Stimulated activated CD8-positive, alpha-beta memory T cell treated with anti-CD3 and anti-CD28 coated beads, Interleukin-7, amount 100 ng/mL, for 1 hour (primary cell): ENCODE measurements at places on chromosomes 1 and 21.

DNA sequence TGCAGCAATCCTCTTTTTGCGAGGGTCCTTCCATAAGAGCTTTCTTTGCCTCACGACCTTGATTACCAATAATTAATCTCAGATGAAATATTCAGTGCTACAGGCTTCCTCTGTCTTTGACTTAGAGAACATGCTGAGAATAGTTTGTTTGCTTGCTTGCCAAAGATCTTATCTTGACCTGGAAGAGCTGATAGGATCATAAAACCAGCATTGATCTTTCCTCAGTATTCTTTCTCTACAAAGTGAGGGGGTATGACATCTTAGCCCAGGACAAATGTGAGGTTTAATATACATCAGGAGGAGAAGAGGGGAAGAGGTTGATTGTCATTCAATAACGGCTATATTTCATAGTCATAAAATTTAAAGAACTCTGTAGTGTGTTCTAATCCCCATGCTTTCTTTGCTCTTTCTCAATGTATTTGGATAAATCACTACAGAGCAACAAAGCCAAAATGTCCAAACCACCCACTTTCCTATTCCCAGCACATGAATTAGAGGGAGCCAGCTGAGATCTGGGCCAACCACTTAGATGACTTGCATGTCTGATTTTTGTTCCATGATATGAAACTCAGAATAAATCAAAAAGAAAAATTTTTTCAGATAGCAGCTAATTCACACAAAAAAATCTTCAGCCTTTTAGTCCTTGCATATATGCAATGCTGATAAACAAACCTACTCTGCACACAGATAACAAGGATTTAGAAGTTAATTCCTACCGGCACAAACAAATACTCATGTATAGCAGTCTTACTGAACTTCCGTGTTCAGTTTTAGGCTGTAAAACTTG lies 50.5 kb upstream of the IPO9 start:
- no peak for DNase-seq

- no peak for DNase-seq
Measured at GRCh38 chr1:175947771-175948170, 204.4 kb upstream of the TNR start.

DNA sequence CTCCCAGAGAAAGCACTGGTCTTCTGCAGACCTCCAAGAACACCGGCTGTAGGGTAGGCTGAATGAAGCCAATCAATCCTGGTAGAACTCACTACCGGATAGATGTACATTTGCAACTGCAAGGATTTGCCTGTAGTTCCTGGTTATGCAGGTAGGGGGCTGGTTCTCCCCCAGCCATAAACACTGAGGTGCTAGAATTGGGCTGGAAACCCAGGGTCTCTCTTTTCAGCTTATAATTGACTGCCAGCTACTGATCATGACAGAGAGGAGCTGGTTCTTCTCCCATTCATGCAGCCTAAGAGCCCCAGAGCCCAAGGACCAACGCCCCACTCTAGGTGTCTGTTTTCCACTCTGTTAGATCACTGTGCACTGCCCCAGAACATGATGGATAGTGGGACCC lies 21.5 kb upstream of the MTARC2 start:
- no peak for DNase-seq

DNA sequence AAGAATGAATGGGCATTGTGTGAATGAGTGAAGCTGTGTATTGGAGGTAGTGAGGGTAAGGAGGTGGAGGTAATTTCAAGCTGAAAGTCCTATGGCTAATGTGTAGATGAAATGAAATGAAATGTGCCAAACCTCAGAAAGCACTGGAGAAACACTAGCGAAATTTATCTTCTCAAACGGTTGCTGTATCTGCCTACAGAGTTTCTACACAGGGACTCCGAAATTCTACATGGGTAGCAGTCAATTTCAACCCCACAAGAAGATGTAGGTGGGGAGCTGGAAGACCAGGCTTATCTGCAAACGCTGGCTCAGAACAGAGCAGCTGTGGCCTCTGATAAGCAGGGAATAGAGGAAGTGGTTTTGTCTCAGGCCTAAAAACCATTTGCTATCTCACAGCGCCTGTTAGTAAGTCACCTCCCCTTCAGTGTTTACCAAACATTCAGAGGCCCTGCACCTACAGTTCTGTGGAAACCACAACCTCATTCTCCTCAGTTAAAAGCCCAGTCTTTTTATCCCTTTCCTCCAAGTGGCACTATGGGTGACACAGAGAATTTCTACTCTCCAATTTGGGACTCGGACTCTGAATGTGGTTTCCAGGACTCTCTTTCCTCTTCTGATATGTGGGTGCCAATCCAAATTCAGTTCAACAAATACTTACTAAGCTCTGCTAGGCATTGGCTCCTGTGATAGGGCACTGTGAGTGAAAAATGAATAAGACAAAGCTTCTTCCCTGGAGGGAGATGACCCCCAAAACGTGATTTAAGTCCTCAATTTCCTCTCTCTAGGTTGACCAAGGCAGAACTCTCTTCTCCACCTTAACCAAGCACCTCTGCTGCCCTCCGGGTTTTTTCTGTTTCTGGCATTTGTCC lies 17.2 kb upstream of the SLAMF6 start:
- DNase-seq = peak; percentile 19

GRCh38 chr1:14377386-14377785 lies 221.1 kb upstream of the KAZN start:
- no peak for DNase-seq

GRCh38 chr1:24643363-24644099 lies 429 bp downstream of the SRRM1 start:
- DNase-seq = no peak

DNA sequence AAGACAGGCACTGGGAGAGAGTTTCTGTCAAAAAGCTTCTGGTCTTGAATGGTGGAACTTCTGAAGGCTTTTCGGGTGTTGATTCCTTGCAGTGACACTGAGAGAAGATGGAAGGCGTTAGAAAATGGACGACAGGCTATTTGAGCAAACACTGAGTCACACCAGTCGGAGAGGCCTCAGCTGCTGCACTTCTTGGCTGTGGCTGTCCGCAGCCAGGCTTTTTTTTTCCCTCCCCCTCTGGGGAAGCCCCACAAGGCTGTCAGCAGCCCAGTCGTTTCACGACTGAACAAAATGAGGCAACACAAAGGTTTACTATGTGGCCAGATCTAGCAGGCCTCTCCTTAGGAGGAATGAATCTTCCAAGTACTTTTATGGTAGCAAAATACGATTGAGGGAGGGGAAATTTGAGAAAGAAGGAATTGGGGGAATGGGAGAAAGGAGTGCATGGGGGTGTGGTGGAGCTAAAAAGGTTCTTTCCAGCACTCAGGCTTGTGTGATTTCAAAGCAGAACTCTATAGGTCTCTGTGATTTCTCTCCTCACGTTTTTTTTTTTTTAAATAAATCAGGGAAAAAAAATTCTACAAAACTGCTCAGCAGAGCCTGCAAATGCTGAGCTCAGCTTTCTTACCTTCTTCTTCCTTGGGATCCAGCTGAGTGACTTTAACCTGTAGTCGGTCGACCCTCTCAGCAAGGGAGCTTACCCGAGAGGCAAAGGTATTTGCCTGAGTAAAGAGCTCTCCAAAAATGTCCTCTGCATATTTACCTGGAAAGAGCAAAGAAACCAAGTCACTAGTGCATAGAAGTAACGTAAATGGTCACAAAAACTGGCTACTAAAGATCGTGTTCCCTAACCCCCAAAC lies 26.1 kb downstream of the GPR3 start:
- DNase-seq = no peak

- DNase-seq = no peak
Measured at GRCh38 chr21:21084179-21084578, 86.0 kb downstream of the NCAM2 start.

DNA sequence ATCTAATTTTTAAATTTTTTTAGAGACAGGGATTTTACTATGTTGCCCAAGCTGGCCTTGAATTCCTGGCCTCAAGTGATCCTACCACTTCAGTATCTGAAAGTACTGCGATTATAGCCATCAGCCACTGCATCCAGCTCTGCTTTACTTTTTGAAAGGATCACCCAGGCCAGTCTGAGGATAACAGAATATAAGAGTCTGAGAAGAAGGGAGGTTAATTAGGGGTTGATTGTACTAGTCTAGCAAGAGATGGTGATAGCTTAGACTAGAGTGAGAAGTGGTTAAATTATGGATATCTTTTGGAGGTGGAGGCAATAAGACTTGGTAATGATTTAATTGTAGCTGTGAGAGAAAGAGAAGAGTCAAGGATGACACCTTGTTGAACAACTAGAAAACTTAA lies 32.2 kb downstream of the PHACTR4 start:
- no peak for DNase-seq

- no peak for DNase-seq
Measured at GRCh38 chr1:7553042-7553690, 217.9 kb upstream of the VAMP3 start.

DNA sequence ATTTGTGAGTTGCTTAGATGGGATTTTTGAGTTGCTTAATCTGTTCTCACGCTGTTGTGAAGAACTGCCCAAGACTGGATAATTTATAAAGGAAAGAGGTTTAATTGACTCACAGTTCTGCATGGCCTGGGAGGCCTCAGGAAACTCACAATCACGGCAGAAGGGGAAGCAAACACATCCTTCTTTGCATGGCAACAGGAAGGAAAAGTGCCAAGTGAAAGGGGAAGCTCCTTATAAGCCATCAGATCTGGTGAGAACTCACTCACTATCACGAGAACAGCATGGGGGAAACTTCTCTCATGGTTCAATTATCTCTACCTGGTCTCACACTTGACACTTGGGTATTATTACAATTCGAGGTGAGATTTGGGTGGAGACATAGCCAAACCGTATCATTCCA lies 10.3 kb downstream of the CLIC6 start:
- no peak for DNase-seq

GRCh38 chr1:214187933-214188332 lies 93.0 kb upstream of the SMYD2 start:
- no peak for DNase-seq

DNA sequence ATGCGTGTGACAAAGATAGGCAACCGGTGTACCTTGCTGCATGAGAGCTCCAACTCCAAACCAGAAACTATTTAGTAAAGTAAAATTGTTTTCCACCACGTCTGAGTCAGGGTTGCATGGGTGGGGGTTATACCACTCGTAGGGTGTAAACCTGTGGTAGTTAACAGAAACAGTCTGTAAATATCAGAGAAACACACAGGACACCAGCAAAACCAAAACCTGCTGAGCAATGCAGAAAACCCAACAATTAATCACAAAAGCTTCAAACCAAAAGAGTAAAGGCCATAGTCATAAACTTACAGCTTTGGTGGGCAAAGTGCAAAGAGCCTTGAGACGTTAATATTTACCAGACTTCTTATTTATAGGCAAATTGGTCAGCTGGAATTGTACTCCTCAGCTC lies 282.7 kb downstream of the BACH1 start:
- DNase-seq = no peak

- peak; percentile 66 for DNase-seq
Measured at GRCh38 chr1:27357281-27358037, 9.3 kb downstream of the MAP3K6 start.

GRCh38 chr1:23774174-23774880 lies 3.9 kb upstream of the PITHD1 start:
- DNase-seq = no peak

DNA sequence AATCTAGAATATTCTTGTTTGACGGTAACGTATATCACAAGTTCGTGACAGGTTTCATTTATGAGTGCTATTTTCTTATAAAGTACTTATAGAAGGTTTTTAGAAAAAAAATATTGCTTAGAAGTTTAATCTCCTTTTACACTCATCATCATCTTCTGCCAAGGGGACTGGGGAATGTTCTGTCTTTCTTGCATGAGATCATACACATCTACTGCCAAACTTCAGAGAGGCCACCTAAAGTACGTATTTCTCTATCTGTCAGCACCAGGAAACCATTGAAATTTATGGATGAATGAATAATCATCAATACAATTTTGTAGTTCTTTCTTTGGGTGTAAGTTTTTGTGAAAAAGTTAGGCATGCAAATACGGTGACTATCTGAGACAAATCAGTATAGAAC lies 245.8 kb downstream of the SPATA17 start:
- no peak for DNase-seq

GRCh38 chr1:54380290-54380882 lies 25.8 kb downstream of the SSBP3 start:
- no peak for DNase-seq

DNA sequence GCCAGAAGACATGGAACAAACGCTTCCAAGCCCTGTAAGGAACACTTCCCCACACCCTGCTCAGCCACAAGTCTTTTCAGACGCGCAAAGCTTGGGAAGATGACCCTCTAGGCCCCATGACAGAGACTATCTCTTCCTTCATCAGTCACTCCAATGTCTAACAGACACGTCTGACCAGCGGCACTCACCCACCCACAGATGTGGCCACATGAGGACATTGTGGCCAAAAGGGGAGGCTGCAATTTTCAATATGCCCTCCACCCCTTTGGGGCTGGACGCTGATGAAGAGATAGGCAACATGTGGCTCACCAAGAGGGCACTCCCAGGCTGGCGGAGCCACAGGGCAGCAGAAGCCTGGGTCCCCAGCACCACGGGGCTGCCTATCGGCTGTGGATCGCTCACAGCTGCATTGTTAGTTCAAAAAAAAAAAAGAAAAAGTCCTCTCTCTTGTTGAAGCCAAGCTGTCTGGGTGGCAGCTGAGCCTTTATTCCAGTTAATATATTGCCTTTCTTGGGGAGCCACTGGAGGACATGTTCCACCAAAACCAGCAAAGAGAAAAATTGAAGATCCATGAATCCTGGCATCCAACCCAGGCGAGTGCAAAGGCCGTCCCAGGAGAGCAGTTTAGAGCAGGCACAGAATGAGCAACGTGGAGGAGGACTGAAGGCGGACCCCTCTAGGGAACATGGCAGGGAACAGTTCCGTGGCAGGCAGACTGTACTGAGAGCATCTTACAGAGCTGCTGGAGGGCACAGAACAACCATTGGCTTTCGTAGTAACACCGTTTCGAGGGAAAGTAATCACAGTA lies 52.7 kb upstream of the GPR153 start:
- DNase-seq = no peak

- no peak for DNase-seq
Measured at GRCh38 chr1:90779573-90779972, 62.5 kb upstream of the BARHL2 start.

DNA sequence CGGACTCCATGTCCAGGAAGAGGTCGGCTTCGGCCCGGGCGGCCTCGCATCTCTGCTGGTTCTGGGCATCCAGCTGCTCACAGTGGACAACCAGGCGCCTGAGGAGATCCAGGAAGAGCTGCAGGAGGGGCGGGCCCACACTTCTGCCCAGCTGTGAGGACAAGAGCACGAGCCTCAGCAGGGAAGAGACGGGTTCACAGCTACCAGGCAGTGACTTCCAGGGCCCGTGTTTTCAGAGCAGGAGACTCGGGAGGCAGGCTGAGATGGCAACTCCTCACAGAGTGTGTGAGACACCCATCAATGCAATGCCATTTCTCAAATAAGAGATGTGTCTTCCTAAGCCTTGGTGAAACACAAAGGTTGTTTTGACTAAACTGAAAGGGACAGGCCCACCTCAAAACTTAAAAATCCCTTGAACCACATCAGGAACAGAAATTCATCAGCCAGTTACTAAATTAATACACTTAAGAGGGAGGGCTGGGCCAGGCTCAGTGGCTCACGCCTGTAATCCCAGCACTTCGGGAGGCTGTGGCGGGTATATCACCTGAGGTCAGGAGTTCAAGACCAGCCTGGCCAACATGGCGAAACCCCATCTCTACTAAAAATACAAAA lies 43.4 kb downstream of the URB1 start:
- DNase-seq = no peak

- no peak for DNase-seq
Measured at GRCh38 chr1:186027621-186028020, 293.4 kb downstream of the HMCN1 start.
